ENCODE measurements at places on chromosomes 7 and 10.

DNA sequence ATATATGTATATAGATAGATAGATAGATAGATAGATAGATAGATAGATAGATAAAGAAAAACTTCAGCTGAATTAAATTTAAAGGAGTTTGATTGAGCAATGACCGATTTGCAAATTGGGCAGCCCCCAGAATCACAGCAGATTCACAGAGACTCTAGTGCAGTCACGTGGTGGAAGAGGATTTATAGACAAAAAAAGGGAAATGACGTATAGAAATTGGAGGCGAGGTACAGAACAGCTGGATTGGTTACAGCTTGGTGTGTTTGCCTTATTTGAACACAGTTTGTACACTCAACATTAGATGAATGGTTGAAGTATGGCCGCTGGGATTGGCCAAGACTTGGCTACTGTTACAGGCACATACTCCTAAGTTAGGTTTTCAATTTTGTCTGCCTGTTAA lies 8.2 kb upstream of the PODXL start:
- DNase-seq = no peak

DNA sequence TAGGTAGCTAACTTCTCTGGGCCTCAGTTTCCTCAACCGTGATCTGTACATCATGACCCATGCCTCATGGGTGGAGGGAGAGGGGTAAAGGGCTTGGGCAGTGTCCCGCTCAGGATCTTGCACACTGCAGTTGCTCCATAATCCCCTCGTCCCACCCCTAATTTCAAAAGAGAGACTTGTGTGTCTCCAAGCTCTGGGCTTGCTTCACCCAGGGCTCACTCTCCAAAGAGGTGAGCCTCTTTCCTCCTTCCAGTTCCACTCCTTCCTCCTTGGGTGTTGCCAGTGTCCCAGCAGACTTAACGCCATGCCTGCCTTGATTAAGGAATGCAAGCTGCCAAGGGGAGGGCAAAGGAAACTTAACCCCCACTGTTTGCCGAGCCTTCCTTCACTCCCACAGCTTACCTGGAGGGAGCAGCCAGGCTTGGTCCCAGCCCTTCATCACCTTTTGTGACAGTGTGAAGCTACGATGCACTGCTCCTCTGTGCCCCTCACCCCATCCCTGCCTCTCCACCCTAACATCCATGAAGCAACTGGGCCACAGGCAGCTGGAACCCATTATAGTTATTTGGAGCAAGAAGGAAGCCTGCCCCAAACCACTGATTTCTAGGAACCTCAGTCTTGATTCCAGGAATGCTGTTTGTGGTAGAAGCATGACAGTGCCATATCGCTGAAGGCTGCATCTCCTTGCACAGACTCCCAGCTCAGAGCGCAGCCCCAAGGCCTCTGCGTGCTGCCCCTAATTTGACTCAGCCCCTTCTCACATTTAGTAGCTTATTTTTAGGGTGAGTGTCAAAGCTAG lies 363.3 kb downstream of the TNS3 start:
- DNase-seq = no peak

DNA sequence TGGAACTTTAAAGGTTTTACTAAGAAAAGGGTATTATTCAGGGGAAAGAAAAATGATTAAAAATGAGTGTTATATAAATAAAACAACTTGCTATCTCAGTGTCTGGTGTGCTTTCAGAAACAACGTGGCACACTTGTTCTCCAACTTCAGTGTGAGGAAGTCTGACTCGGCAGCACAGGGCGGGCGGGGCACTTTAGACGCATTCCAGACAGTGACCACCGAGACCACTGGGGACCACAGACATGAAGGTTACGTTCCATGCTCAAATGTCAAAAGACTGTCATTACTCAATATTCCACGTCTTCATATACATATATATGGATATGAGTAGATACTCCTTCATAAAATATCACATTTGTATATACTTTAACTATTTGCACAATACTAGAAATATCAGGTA lies 87.0 kb downstream of the LARP4B start:
- no peak for DNase-seq

DNA sequence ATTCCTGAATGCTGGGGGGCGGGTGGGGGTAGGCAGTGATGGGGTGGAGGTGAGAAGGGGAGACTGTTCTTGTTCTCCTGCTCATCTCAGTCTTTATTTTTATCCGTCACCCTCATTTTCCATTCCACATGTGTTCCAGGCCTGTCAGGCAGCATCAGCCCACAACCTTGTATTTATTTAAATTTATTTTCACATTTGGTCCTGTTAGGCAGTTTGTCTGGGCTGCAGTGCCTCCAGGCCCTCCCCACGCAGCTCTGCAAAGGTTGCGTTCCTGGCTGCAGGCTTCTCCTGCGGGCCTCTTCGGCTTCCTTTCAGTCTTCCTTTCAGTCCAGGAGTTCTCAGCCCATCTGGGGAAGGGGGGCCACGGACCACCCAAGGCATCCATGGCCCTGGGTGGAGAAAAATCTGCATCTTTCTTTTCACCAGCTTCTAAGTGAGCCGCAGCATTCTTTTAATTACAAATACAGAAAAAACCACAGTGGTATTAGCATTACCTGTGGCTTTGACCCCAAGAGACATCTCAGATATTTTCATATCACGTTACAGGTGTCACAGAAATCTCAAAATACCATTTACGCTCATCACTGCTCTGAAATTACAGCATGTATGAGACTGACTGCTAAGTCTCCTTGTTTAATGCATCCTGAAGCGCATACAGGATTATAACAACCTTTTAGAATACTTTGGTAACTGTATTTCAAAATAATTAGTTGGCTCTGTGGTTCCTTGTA lies 94.0 kb downstream of the C10orf105 start:
- DNase-seq = no peak

DNA sequence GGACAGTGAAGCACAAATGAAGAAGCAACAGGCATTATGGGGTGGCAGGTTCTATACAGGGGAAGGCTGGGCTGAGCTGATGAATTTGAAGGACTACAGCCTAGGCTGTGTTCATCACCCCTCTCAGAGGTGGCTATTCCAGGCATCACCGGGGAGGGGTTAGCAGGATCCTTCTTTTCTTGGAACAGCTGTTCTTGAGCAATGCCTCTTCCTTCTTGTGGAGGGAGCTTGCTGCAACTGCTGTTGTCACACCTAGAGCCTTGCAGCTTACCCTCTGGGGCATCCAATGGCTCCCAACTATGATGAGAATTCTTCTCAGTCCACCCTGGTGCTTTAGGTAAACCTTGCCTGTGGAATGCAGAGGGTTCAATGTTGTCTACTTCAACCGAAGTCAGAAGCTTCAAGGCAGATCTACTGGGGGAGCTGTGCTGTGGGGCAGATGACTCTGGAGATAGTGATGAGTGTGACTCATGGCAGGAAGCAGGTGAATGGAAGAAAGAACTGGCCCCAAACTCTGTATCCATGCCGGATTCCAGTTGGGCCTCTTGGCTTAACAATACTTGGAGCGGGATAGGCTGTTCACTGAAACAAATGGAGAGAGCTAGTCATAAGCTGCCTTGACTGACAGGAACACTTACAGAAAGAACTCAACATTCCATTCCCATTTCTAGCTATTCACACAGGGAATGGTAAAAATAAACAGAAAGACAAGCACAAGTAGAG lies 21.5 kb upstream of the PPP3CB start:
- no peak for DNase-seq

DNA sequence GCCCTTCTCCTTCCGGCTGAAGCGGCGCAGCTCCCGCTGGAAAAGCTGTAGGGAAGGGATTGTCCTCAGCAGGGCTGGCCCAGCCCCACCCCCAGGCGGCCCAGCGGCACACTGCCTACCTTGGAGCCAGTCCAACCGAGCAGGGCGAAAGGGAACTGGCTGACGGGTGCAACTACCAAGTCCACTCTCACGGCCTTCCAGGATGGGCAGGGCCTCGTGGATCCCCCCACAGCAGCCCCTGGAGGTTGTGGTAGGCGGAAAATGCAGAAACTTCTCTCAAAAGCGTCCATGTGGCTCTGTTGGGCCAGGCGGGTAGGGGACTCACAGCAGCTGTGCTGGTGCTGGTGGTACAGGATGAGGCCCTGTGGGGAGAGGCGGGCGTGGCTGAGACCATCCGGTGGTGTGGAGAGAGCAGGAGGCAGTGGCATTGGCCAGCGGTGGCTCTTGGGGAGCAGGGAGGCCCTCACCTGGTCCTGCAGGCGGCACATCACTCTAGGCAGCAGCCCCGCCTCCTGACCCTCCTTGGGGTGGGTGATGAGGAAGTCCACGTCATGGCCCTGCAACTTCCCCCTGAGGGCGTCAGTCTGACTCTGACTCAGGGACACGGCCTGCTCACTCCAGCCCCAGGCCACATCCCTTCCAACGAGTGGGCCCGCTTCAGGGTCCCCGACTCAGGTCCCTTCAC lies 8.4 kb upstream of the PGAM2 start:
- DNase-seq = no peak
